ENCODE measurements at places on chromosomes 12 and 14.

DNA sequence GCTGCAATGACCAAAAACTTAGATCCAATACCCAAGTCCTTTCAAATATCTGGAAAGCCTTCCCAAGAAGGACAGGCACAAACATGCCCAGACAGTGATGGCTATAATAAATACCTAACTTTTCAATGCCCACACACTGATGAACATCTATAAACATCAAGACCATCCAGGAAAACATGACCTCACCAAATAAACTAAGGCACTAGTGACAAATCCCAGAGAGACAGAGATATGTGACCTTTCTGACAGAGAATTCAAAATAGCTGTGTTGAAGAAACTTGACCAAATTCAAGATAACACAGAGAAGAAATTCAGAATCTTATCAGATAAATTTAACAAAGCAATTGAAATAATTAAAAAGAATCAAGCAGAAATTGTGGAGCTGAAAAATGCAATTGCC, 38.7 kb upstream of the INSM2 start:
- no peaks in the 10 kb centered on the region for H3K27me3 ChIP-seq
- DNase-seq: no peak
- no peak overlapping the region for H3K4me3 ChIP-seq
- H3K36me3 ChIP-seq: no peaks in the 10 kb centered on the region

DNA sequence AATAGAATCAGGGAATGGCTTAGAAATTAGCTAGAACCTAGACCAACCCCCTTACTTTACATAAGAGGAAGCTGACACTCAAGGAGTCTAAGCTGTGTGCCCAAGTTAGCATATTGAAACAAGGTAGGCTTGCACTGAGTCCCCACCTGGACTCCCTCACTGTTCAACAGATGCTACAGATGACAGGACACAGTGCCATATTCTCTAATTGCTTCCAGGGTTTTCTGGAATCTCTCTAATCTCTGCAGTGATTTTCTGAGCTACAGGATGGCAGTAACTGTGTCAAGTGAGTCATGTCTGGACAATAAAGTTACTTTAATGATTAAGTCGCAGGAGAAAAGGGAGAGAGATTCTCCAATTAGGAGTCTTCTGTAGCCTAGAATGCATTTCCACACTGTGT, 35.8 kb downstream of the AKAP6 start:
- no peak overlapping the region for H3K4me3 ChIP-seq
- DNase-seq: no peak
- H3K4me1 ChIP-seq: no peaks in the 10 kb centered on the region
- no peak overlapping the region for H3K27ac ChIP-seq
- no peaks in the 10 kb centered on the region for H3K27me3 ChIP-seq

DNA sequence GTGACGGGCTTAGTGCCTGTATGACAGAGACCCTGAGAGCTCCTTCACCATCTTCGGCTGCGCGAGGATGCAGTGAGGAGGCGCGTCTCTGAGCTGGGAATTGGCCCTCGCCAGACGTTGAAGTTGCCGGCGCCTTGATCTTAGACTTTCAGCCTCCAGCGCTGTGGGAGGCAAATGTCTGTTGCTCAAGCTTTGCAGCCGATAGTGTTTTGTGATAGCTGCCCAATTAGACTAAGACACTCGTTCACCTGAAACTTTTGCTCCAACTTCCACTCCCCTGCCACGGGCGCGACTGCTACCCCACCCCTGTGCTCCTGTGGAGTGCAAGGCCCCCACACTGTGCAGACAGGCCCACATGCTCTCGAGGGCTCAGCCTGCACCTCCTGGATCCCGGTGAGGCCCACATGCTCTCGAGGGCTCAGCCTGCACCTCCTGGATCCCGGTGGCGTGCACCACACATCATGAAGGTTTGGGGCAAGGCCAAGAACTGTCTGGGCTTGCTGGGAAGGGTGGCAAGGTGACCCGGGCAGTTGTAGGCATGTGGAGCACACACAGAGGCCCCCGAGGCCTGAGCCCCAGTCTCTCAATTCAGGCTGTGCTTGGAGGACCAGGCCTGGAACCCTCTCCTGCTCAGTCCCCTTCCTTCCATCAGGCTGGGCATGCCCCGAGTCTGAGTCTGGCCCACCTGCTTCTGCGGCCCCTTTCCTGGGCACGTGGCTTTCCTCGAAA, 324.6 kb downstream of the TMEM121 start:
- no peak for DNase-seq
- peaks cover 3% of the 10 kb centered on the region for H3K36me3 ChIP-seq
- H3K27ac ChIP-seq: no peak overlapping the region
- H3K4me3 ChIP-seq: no peak overlapping the region

- no peak for DNase-seq
- H3K4me3 ChIP-seq: no peak overlapping the region
- H3K27me3 ChIP-seq: no peaks in the 10 kb centered on the region
- H3K4me1 ChIP-seq: no peaks in the 10 kb centered on the region
- no peaks in the 10 kb centered on the region for H3K36me3 ChIP-seq
Measured at GRCh38 chr14:81963846-81964245, 430.2 kb upstream of the SEL1L start.

- H3K27me3 ChIP-seq: no peaks in the 10 kb centered on the region
- no peak for DNase-seq
- peaks cover 19% of the 10 kb centered on the region for H3K4me1 ChIP-seq
- no peak overlapping the region for H3K4me3 ChIP-seq
- no peaks in the 10 kb centered on the region for H3K36me3 ChIP-seq
Measured at GRCh38 chr12:89947437-89948270, 239.0 kb upstream of the ATP2B1 start.

DNA sequence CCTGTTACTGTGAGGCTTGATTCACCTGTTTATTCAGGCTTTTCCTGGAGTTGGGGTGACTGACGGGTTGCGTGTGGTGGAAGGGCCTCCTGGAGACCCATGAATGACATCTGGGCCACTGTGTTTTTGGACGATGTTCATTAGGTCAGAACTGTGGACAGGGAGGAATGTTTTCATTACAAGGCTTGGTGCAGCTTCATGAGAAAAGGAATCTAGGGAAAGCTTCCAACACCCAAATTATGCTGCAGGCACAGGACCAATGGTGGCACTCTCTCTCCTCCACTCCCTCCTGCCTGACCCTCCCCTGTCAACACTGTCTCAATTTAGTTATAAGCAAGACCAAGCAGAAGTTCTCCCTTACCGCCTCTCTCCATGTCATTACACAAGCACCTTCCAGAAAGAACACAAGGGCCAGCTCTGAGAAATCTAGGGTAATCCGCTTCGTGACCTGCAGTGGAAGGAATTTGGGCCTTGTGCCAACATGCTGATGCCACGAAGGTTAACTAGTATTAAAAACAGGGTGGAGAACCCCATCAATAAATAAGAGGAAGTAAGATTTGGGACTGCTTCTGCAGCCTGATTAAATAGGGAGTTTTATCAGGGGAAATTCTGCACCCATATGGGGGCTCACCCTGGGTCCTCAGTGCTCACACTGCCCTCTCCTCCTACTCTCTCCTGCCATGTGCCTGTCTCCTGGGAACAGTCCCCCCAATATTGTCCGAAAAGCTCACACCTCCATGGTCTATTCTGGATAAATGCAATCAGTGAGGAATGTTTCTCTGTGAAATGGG, 200.3 kb downstream of the KTN1 start:
- H3K4me3 ChIP-seq: no peak overlapping the region
- no peaks in the 10 kb centered on the region for H3K36me3 ChIP-seq

DNA sequence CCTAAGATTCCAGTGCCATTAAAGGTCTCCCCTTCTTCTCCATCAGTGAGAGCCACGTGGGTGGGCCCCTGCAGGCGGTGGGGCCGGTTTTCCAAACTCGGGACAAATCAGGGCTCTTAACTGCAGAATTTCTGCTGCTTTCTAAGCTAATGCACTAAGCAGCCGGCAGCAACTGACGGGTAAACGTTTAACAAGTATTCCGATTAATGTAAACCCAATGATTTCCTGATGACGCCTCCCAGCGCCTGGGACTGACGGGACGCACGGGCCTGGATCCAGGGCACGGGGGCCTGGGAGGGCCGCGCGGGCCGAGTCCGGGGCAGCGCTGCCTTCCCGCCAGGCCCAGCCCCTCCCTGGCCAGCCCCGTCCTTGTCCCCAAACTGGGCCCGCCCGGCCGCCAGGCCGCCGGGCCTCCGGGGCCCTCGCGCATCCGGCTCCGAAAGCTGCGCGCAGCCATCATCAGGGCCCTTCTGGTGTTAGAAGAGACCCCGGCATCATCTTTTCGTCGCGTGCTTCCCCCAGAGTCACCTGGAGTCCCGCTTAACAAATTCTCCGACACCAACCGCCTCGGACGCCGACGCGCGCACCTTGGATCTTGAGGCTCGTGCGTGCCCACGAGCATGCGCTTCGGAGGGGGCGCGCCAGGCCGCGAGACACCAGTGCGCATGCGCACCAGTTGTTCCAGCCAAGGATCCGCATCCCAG, at the start of gene MLH3:
MLH3 (minus strand) TSS at position 616 of the 704 bp plus-strand sequence. CDS start 1,812 bp downstream, outside the sequence.
- H3K4me3 ChIP-seq: peak within 1 kb of the TSS; percentile 65
- no peaks in the 10 kb centered on the region for H3K27me3 ChIP-seq
- no peaks in the 10 kb centered on the region for H3K4me1 ChIP-seq
- H3K27ac ChIP-seq: peak within 1 kb of the TSS; percentile 77

DNA sequence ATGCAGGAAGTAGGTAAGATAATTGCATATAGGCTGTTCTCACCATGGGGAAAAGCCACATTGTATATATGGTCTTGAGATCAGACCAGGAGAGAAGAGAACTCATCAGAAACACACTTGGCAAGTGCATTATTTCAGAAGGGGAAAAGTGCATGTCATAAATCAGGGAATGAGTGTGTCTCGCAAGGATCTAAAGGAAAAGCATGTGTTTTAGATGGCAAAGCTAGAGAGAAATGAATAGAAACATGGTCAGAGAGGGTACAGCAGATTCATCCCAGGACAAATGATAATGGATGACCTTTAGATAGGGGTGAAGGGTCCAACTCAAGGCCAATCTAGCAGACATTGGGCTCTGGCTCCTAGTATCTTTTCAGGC, 230.2 kb upstream of the NAV3 start:
- no peaks in the 10 kb centered on the region for H3K36me3 ChIP-seq
- no peaks in the 10 kb centered on the region for H3K4me1 ChIP-seq
- H3K4me3 ChIP-seq: no peak overlapping the region

DNA sequence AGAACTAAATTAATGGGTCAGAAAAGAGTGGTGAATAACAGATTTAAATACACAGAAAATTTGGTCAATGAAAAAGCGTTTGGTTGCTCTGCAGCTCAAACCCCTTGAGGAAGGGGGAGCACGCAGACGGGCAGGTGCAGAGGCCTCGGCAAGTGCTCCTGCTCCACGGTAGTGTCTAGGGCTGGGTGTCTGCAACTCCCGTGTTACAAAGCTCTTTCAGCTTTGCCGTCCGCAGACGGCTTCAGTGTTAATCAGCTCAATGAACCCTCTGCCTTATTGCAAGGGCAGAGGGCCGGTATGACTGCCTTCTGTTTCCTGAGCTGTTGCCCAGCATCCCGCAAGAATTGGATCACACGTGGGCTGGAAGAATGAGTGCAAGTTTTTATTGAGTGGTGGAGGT, 125.7 kb upstream of the TRHDE start:
- H3K4me3 ChIP-seq: no peak overlapping the region
- peaks cover 2% of the 10 kb centered on the region for H3K4me1 ChIP-seq
- H3K36me3 ChIP-seq: no peaks in the 10 kb centered on the region
- DNase-seq: no peak

DNA sequence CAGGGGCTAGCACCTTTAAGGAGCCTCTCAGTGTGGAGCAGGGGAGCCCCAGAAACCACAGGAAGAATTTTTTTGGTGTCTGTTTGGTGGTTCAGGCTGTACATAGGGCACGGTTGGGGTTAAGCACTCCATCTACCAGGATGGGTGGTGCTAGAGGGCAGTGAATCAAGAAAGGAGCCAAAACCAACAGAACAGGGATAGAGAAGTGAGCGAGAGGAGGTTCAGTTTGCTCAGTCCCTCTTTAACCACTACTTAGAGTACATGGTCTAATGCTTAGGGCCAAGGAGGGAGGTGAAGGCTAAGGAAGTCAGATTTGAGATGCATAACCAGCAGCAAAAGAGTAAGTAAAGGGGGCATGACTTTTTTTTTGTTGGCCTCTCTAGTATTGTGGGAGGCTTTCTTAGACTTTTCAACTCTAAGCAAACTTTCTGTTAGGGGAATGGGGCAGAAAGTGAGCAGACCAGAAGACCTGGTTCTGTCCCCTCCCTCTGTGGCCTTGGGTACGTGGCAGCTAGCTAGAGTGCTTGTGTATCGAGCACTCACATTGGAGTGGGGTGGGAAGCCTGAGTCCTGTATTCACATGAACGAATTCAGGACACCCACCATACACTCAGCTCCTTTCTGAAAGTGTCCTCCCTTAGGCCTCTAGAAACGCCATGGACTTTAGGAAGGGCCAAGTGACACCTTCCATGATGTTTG, 6.6 kb upstream of the NPFF start:
- no peak overlapping the region for H3K4me3 ChIP-seq
- no peaks in the 10 kb centered on the region for H3K4me1 ChIP-seq
- no peak for DNase-seq
- no peaks in the 10 kb centered on the region for H3K27me3 ChIP-seq
- H3K36me3 ChIP-seq: peaks cover 11% of the 10 kb centered on the region

GRCh38 chr14:70317969-70318634, 41.4 kb downstream of the COX16 start:
- H3K36me3 ChIP-seq: no peaks in the 10 kb centered on the region
- H3K27ac ChIP-seq: no peak overlapping the region
- H3K27me3 ChIP-seq: no peaks in the 10 kb centered on the region
- peak; percentile 2 for DNase-seq
- no peaks in the 10 kb centered on the region for H3K4me1 ChIP-seq

DNA sequence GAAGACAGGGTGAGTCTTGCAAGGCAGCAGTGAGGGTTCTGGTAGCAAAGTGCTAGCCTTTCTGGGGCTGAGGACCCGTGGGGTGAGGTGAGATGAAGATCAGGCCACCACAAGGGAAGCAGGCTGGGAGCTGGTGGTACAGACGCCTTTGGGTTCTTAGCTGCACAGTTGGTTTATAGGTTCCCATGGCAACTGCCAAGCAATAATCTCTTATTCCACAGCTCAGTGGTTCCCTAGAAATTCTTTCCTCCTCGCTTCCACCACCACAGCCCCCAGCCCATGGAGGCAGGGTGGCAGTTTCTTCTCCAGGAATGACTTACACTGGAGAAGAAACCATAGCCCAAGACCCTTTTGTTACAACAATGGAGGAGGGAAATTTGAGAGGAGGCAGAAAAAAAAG, 82.1 kb downstream of the CMKLR1 start:
- no peaks in the 10 kb centered on the region for H3K36me3 ChIP-seq
- H3K4me3 ChIP-seq: no peak overlapping the region
- no peak overlapping the region for H3K27ac ChIP-seq
- H3K27me3 ChIP-seq: no peaks in the 10 kb centered on the region

DNA sequence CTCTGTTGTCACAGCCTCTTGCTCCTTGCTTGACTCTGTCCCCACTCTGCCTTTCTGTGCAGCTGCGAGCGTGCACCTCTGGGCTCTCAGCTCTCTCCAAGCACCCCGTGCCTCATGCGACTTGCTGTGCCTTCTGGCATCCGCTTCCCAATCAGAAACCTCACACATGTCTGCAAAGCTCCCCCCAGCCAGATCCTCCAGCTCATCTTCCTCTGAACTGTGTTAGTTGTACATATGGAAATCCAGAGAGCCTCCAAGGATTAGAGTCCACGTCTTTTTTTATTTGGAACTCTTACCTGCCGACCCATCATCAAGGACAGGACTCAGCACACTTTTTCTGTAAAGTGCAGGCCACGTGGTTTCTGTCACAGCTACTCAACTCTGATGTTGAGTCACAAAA, 70.5 kb downstream of the ANO2 start:
- H3K4me1 ChIP-seq: no peaks in the 10 kb centered on the region
- no peak overlapping the region for H3K27ac ChIP-seq
- no peaks in the 10 kb centered on the region for H3K36me3 ChIP-seq
- no peak for DNase-seq
- H3K4me3 ChIP-seq: no peak overlapping the region
